ENCODE measurements at places on chromosomes 3 and 15.

GRCh38 chr15:39506146-39506545, 74.7 kb upstream of the THBS1 start:
- no peak for DNase-seq

DNA sequence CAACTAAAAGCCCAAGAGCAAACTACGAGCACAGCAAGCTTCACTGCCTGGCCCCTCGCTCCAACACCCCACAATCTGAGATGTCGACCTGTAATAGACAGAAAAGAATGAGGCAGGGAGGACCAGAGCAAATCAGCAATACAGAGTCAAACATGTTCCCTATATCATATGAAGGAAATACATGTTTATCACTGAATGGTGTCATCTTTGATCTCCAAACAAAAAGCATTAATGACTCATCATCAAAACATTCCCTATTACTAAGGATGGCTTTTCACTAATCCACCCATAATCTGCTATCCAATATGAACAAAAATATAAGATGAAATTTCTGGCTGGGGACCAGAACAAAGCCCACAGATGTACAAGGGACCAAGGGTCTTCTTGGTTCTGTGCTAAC, 34.7 kb downstream of the MYO5A start:
- no peak for DNase-seq

- DNase-seq: no peak
These were observed 336.9 kb downstream of the SLC9A9 start for GRCh38 chr3:143511174-143511879.

DNA sequence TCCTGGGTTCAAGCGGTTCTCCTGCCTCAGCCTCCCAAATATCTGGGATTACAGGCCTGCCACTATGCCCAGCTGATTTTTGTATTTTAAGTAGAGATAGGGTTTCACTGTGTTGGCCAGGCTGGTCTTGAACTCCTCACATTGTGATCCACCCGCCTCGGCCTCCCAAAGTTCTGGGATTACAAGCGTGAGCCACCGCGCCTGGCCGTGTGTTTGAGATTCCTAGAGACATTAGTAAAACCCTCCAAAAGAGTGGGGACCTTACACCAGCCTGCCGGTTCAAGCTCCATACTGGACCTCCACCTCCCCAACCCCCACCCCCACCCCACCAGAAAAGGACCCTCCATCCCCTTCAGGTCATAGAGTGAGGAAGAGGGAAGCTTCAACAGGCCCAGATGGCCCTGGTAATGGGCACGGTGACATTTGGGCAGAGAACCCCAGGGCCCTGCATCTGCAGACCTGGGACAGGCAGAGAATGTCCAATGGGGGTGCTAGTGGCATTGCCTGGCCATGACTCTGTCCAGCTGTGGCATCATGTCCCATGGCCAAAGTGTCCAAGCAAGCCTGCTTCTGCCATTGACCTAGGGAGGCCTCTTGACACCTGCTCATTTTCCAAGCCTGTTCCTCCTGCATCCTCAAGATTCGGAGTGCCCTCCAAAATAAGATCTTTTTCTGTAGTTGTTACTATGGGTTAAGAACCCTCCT, 108.9 kb upstream of the KLF13 start:
- peak; percentile 39 for DNase-seq

DNA sequence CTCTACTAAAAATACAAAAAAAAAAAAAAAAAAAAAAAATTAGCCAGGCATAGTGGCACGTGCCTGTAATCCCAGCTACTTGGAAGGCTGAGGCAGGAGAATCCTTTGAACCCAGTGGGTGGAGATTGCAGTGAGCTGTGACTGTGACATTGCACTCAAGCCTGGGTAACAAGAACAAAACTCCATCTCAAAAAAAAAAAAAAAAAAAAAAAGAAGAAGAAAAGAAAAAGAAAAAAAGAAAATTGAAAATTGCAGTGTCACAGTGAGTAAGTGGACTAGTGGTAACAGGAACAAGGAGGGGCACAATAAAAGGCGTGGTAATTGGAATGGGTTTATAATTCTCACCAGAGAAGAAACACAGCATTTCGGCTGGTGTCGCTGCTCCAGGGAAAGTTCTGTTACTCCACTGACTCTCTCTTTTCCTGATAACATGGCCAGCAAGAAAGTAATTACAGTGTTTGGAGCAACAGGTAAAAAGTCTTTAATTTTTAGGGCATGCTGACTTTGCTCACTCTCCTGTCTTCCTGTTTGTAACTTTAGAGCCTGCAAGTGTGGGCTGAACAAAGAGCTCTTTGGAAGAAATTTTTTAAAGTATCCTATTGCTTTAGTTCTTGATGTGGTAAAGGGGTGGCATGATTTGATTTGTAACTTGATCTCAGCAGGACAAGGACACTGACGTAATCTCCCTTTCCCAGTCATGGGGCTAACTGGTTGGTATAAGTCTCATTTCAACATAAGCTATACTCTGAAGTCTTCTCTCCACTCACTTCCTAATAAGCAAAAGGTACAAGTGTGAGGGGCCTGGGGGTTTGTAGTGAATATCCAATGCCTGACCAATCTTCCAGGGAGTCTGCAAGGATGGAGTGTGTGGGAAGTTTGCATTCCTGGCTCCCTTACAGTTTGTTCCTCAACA, 22.1 kb upstream of the TRA2B start:
- DNase-seq: no peak

DNA sequence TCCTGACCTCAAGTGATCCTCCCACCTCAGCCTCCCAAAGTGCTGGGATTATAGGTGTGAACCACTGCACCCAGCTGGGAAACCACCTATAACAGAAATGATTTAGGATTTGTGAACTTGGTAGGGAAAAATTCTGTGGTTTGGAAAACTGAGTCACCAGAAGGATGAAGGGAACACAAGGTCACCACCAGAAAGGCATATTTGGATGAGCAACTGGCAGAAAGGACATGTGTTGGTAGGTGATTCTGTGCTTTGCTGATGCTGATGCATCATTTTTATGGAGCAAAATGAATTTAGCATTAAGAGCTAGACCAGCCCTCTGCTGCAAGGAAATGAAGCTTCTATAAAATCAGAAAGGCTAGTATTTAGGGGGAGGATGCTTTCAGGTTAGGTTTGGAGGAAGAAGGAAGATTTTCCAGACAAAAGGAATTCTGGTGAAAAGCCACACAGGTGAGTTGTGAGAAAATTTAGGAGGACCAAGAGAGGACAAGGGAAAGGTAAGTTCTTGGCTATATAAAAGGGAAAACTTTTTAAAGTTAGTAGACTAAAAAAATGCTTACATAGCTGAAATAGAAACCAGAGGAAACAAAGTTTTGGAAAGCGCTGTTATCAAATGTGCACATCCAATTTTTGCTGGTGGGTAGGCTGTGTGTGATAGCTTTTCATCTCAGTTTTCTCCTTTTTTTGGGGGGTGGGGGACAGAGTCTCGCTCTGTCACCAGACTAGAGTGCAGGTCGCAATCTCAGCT, 3.6 kb downstream of the PXK start:
- no peak for DNase-seq
